ENCODE measurements at places on chromosomes 1 and 21.

- peak; percentile 30 for DNase-seq
Observed at GRCh38 chr1:222928212-222928611, 113.4 kb downstream of the DISP1 start.

- no peak for DNase-seq
Observed at GRCh38 chr1:89557956-89558355, 33.3 kb downstream of the LRRC8B start.

- DNase-seq = no peak
Observed at GRCh38 chr21:36542312-36543101, 62.6 kb upstream of the CLDN14 start.

DNA sequence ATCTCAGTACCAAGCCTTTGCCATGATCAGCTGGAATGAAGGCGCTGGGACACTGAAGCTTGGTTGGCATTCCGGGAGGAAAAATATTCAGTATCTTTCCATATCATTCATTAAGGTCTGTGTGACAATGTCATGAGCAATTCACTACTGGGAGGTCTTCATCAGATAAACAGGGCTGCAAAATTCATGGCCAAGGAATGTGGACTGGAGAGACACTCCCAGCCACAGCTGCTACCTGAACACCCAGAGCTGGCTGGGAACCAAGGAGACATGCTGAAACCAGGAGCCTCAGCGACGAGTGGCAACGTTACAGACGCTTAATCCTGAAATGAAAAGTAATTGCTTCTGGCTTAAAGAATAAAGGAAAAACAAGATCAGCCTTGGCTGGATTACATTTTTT, 30.6 kb upstream of the DDAH1 start:
- DNase-seq = no peak
